Muscle of back (tissue), 13 donors: ENCODE measurements at places on chromosomes 6 and 20. TPM values are rescaled to one million over a fixed set of nuclear protein-coding genes. Genes with fewer than 3 reads are reported as not detected.

Gene ORC3
- 31.1 TPM for polyA plus RNA-seq

Gene CLIC1
- 139 TPM for polyA plus RNA-seq

Gene PHACTR2
- 47.4 TPM for polyA plus RNA-seq

Gene RREB1
- polyA plus RNA-seq = 15.2 TPM

Gene TMEM200A
- polyA plus RNA-seq = 21.8 TPM

Gene OPN5
- polyA plus RNA-seq = 0.15 TPM

Gene DOP1A
- 19.3 TPM for polyA plus RNA-seq

Gene ETV7
- not detected for polyA plus RNA-seq

Gene OR12D2
- polyA plus RNA-seq = not detected

Gene PPP1R18
- polyA plus RNA-seq = 51.3 TPM

Gene PPP1R11
- 33.9 TPM for polyA plus RNA-seq

GRCh38 chr6:82861121-82861520, 204.5 kb downstream of the UBE3D start:
- no peak for DNase-seq

DNA sequence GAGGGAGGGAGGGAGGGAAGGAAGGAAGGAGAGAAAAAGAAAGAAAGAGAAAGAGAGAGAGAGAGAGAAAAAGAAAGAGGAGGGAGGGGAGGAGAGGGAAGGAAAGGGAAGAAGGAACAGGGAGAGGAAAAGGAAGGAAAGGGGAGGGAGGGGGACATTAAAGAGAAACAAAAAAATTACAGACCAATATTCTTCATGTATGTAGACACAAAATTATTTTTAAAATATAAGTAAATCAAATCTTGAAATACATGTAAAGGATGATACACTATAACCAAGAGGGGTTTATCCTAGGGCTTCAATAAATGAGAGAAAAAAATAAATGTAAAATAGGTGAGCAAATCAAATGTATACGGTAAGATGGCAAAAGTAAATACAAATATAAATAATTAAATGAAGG, 71.2 kb upstream of the TMEM244 start:
- DNase-seq = no peak

DNA sequence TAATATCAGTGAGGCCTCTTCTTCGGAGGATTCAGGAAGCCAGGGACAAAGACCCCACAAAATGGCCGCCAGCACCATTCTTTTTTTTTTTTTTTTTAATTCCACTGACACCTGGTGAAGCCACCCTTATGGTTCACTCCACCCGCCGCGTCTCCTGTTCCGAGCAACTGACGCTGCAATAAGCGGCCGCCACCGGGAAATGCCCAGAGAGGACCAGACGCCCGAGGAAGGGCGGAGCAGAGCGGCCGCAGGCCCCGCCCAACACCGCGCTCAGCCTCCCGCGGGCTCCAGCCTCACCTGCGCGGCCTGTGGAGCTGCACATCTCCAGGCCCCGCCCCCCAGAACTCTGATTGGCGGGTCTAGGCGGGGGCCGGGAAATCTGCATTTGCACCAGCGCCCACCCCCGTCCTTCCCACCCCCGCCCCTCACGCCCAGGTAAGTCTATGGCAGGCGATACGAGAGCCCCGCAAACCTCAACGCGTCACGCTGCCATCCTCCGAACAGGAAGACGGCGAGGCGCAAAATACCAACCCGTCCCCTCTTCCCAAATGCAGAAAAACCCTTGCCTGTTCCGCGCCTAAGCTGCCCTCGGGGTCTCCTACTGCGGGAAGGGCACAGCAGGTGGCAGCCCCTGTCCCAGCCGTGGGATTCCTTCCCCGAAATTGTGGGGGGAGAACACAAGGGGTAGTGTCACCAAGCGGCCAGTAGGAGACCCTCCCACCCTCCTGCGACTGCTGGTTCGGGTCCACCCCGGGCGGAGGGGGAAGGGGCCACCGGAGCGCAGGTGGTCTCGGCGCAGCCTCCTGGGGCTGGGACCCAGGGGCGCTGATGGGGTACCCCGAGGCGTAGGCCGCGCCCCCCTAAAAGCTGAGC, 960 bp downstream of the ATP9A start:
- peak; percentile 16 for DNase-seq

GRCh38 chr20:10433623-10434466, at the start of gene MKKS:
Gene MKKS, minus strand, starts transcription at chr20:10434222. Its CDS starts 20,708 bp downstream, at chr20:10413514.
- DNase-seq = peak; percentile 95

DNA sequence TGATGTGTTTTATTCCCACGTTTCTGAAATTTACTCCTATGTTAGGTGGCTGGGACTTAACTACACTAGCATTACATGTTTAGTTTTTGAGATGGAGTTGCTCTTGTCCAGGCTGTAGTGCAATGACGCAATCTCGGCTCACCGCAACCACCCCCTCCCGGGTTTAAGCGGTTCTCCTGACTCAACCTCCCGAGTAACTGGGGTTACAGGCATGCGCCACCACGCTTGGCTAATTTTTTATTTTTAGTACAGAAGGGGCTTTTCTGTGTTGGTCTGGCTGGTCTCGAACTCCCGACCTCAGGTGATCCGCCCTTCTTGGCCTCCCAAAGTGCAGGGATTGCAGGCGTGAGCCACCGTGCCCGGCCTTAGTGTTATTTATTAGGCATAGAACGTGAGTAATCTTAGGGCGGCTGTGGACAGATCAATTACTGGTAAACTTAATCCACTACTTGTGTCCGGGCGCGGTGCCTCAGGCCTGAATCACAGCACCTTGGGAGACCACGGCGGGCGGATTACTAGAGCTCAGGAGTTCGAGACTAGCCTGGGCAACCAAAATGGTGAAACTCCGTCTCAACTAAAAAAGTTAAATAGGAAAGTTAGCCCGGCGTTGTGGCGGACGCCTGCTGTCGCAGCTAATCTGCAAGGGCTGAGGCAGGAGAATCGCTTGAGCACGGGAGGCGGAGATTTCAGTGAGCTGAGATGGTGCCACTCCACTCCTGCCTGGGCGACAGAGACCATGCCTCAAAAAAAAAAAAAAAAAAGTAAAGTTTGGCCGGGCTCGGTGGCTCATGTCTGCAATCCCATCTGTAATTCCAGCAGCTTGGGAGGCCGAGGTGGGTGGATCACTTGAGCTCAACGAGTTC, 123.7 kb upstream of the BTN3A2 start:
- peak; percentile 38 for DNase-seq

DNA sequence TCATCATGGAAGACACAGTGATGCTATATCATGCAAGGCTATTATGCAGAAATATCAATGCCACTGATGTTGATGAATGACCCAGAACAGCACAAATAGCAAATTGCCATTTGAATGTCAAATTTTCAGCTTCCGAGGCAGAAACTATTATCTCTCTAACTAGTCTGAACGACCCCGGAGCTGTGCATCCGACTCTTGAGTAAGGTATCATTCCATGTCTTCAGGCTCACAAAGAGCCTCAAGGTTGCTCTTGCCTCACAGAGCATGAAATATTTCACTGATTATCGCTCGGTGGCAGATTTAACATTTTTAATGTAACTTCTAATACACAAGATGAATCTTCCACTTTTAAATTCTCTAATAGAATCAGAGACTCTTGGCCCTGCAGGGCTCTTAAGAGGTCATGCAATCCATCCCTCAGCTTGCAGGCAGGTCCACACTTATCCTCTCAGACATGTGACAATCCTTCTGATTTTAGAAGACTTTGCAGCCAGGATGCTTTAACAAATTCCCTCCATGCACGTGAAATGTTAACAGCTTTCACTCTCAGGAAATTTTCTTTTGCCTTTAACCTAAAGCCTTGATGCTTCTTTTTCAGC, 221.0 kb downstream of the FRK start:
- DNase-seq = no peak

- no peak for DNase-seq
These were observed 34.4 kb downstream of the PCNA start for GRCh38 chr20:5085380-5085779.

GRCh38 chr6:157659536-157660271, 163.3 kb upstream of the SNX9 start:
- DNase-seq = peak; percentile 47

- DNase-seq = no peak
These were observed 7.4 kb downstream of the ADAM33 start for GRCh38 chr20:3674447-3674846.

GRCh38 chr6:139640448-139640847, 266.0 kb upstream of the CITED2 start:
- no peak for DNase-seq

- no peak for DNase-seq
These were observed 37.0 kb downstream of the BMP7 start for GRCh38 chr20:57229490-57229889.

GRCh38 chr20:4694076-4694475, 27.6 kb upstream of the PRND start:
- no peak for DNase-seq

GRCh38 chr6:1379788-1380147, 9.6 kb upstream of the FOXF2 start:
- no peak for DNase-seq

GRCh38 chr20:22815603-22816315, 219.4 kb upstream of the SSTR4 start:
- peak; percentile 65 for DNase-seq

- no peak for DNase-seq
These were observed 512.2 kb downstream of the CD109 start for GRCh38 chr6:74208239-74208638.

DNA sequence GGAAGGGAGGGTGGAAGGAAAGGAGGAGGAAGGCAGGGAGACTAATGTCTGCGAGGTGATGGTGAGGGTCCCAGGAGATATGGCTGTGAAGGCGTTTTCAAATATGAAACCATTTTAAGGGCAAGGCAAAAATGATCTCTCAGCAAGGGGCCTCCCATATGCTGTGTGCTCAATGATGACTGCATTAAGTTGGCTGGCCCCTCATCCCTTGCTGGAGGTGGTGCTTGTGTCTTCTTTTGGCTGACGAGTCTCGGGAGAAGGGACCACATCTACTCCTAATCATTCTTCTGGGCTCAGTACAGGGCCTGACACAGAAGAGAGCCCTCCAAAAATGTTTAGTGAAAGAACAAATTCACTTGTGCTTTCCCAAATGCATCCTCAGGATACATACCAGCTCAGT, 23.0 kb upstream of the MRPS18A start:
- DNase-seq = peak; percentile 52
